ENCODE measurements at places on chromosomes 5 and 9.
A peak's percentile ranks its signal among the peaks of the same experiment; 100 is the strongest.

DNA sequence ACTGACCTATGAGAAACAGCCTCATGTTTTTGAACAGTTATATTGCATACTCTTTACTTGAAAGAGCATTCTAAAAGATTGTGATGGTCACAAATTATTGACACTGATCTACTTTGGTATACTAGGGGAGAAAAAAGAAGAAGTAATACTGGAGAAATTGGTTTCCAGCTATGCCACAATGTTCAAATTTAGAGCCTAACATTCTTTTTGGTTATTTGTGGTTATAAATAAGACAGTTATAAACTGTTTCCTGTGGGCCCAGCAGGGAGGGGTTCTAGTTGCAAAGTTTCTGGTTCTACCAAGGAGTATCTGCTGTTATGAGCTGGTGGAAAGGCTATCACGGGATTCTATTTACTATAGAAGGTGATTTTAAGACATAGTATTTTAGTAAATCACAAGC lies 4.8 kb downstream of the CWC27 start:
- DNase-seq: no peak

DNA sequence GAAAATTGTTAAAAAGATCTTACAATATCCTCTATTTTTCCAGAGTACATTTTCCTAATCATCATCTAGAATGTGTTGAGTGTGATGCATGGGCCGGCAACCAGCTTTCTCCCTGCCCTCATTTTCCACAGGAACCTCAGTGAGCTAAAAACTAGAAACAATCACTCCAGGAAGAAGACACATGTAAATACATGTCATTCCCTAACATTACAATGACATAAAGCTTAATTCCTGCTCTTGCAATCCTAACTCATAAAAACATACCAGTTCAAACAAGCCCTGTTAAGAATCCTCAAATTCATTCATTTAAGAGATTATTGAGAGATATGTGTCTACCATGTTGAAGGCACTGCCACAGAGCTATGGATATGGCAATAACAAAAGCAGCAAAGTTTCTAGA lies 18.5 kb upstream of the ZNF622 start:
- DNase-seq: no peak

- peak; percentile 79 for DNase-seq
Observed at GRCh38 chr5:90558344-90559192, at the start of gene ADGRV1. Gene ADGRV1, plus strand, starts transcription at chr5:90558797. Its CDS starts 99 bp downstream, at chr5:90558896.

- DNase-seq: peak; percentile 52
Observed at GRCh38 chr5:94893412-94894135, 275.1 kb downstream of the SLF1 start.

GRCh38 chr9:98455256-98456155 lies 200.1 kb upstream of the TBC1D2 start:
- no peak for DNase-seq

DNA sequence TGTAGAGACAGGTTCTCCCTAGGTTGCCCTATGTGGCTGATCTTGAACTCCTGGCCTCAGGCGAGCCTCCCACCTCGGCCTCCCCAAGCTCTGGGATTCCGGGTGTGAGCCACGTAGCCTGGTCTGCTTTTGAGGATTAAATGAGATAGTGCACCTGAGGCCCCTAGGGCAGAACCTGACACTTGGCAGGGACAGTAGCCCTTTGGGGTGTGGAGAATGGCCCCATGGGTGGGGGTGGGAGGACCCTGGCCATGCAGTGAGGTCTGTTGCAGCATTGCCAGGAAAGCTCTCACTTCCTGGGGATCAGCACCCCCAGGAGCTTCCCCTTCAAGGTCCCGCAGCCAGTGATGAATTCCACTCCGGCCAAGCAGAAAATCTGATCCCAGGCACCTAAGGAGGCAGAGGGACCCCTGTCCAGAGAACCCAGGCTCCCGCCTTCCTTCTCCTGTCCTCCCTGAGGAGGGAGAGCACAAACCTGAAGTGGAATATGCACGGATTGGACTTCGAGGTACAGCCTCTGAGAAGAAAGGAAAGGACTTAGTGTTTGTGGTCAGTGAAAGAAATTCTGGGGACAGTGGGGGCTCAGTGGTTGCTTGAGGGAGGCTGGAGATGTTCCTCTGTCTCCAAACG lies 73.9 kb upstream of the UNC5A start:
- no peak for DNase-seq

GRCh38 chr5:20113031-20113715 lies 125.2 kb upstream of the CDH18 start:
- peak; percentile 30 for DNase-seq
